ENCODE measurements at places on chromosomes 12 and 14.

DNA sequence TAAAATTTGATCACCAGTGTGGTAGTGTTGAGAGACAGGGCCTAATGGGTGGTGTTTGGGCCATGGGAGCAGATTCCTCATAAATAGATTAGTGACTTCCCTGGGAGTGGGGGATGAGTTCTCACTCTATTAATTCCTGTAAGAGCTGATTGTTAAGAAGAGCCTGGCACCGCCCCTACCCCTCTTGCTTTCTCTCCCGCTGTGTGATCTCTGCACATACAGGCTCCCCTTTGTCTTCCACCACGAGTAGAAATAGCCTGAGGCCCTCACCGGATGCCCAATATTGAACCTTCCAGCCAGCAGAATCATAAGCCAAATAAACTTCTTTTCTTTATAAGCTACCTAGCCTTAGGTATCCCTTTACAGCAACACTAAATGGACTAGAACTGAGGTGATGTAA is 31.9 kb upstream of the CAND1 start:
- DNase-seq, result no peak

DNA sequence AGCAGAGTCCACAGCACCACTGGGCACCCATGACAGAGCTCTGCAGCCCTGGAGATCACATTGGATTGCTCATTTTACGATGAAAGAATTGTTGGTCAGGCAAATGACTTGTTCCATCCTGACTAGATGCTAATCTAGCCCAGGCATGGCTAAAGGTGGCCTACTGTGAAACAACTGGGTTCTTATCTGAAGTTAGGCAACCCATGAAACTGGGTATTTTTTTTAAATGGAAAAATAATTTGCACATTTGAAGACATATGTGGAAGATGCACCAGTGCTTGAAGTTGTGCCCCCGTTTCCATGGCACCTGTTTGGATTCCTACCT is 8.3 kb downstream of the PYGL start:
- no peak for DNase-seq

GRCh38 chr12:56723889-56724700 is 1.0 kb downstream of the NACA start:
- DNase-seq, result peak; percentile 64

DNA sequence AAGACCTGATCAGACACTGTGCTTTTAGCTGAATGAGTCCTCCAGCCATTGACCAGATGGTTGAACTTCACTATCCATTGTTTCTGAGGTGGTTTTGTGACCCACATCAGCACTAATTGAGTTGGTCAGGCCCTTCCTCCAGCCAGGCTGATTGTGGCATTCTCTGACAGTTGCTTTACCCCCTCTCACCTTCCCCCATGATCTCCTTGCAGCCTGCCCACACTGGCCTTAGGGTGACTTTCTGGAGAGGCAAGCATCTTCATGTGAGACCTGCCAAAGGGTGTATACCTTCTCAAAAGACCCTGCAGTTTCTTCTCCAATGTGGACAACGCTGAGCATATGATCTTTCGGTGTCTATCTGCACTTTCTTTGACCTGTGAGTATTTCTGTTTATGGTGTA is 83.9 kb downstream of the GPATCH2L start:
- no peak for DNase-seq

- DNase-seq, result no peak
These were observed 2.4 kb downstream of the CKB start for GRCh38 chr14:103520269-103520656.

- DNase-seq, result no peak
These were observed 1359.5 kb downstream of the AACS start for GRCh38 chr12:126424696-126425095.

GRCh38 chr12:48937170-48937569 is 11.9 kb upstream of the FKBP11 start:
- DNase-seq, result no peak

- no peak for DNase-seq
These were observed 124.9 kb downstream of the GXYLT1 start for GRCh38 chr12:42019746-42020145.

GRCh38 chr12:38456537-38457120 is 140.1 kb downstream of the ALG10B start:
- no peak for DNase-seq

DNA sequence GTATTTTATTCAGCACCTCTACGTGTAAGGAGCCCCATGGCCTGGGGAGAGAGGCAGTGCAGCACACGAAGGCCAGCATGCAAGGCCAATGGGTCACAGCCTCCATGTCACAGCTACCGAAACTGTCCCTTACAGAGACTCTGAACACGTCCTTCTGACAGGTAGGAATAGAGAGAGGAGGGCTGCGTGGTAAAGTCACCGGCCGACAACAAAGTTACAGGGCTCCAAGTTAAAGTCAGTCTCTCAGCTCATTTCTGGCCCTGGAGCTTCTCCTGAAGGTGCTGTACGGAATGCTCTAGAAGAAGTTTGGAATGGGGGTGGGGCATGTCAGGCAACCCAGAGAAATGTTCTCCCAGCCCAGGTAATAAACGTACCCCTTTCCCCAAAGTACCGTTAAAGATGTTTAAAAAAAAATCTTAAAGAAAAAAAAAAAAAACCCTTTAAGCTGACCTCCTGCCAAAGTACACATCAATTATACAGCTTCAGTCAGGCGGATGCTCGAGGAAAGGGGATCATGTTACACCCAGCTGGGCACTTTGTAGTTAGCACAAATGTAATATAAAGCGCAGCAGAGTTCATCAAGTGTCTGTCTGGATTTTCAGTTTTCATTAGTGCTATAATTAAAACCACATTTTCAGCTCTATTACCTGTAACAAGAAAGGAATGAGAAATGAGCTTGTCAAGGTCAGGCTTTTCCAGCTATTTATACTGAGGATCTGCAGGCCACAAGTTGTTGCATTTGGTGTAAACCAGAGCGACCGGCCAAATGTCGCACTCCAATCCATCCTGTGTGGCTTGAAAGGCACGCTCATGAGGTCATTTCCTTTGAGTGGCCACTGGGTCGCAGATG is 53.3 kb upstream of the CDKN3 start:
- no peak for DNase-seq

- DNase-seq, result no peak
These were observed 256.8 kb upstream of the FKBP4 start for GRCh38 chr12:2537868-2538541.

- no peak for DNase-seq
These were observed 67.6 kb upstream of the GRIN2B start for GRCh38 chr12:14048941-14049545.

DNA sequence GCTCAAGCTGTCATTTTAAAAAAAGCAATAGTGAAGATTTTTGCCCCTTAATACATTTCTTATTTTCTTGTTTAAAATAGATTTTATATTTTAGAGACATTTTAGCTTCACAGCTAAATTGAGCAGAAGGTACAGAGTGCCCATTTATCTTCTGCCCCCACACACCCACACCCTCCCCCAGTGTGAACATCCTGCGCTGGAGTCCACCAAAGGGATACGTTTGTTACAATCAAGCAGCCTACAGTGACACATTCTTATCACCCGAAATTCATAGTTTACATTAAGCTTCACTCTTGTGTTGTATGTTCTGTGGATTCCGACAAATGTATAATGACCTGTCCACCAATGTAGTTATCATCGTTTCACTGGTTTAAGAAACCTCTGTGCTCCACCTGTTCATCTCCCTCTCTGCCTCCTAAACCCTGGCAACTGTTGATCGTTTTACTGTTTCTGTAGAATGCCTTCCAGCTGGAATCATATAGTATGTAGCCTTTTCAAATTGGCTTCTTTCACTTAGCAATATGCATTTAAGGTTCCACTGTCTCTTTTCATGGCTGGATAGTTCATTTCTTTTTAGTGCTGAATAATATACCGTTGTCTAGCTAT is 91.0 kb upstream of the TRAF3 start:
- no peak for DNase-seq

DNA sequence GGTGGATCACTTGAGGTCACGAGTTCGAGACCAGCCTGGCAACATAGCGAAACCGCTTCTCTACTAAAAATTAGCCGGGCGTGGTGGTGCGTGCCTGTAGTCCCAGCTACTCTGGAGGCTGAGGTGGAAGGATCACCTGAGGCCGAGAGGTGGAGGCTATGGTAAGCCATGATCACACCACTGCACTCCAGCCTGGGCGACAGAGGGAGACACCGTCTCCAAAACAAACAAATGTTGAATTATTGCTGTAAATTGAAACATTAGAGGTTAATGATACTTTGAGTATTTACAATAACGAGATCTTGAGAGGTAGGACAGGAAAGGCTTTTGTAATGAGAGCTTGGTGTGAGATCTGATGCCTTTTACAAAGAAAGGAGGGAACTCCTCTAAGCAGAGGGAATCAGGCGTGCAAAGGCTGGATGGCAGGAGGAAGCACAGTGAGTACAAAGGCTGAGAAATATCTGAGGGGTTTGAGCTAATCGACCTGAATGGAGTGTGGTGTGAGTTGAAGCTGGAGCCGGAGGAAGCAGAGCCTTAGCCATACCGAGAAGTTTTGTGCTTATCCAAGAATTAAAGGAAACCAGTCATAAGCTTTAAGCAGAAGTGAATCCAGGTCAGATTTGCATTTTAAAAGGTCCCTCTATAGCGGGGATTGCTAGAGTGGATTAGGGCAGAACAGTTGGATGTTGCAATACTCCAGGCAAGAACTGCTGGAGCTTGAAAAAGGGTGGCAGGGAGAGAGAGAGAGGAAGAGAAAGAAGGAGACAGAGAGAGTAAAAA is 1.1 kb downstream of the RHNO1 start:
- DNase-seq, result peak; percentile 32

DNA sequence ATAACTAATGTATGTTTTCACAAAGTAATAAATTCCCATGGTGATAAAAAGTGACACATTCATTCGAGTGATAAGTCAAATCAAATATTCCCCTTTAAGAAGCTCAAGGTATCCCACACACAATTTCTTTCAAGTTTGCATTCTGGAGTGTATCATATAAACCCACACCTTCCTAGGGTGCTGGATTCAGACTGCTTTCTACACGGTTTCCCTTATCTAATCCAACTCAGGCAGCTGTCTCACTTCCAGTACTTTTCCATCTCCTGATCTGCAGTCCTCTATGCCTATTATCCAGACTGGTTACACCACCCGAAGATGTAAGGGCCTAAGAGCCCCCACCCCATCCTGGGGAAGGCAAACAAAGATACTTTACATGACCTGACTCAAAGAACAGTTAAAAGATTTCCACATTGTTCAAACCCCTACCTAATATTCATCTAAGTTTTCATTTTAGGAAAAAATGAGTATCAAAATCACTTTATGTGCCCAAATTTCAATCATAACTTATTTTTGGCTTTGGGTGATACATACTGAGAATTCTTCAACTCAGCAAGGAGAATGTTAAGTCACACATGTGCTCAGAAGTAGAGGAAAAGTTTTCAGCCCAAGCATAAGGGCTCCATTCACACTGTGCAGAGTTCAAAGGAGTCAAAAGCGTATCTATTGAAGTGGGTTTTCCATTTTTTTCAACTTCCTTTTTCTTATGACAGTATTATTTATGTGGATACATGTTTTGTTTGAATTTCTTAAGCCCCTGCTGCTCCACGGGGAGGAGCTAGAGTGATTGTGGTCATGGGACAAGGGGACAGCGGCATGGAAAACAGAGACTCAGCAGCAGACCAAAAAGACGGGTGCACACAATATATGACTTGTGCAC is 41.8 kb downstream of the CORO1C start:
- peak; percentile 39 for DNase-seq

GRCh38 chr14:54675236-54676128 is 108.6 kb downstream of the SAMD4A start:
- no peak for DNase-seq

DNA sequence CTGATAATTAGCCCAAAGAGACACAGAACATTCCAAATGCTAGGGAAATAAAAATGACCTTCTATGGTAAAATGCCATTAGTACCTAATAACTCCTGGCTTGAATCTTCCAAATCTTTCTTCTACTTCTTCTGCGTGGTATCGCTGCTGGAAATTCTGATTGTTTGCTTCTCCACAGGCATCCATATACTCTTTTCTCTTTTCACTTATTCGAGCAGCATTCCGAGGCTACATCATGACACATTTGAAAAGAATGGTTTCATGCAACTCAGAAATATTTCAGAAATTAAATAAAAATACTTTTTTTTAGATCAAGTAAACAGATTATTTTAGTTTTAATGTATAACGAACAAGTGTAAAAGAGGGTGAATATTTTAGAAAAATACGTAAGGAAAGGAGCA is 18.9 kb downstream of the ZCCHC8 start:
- peak; percentile 50 for DNase-seq

- peak; percentile 81 for DNase-seq
These were observed 150.6 kb upstream of the TBX3 start for GRCh38 chr12:114834621-114835020.

GRCh38 chr14:54642801-54643695 is 76.1 kb downstream of the SAMD4A start:
- DNase-seq, result no peak

- no peak for DNase-seq
These were observed 241.9 kb upstream of the FLRT2 start for GRCh38 chr14:85288041-85288440.

DNA sequence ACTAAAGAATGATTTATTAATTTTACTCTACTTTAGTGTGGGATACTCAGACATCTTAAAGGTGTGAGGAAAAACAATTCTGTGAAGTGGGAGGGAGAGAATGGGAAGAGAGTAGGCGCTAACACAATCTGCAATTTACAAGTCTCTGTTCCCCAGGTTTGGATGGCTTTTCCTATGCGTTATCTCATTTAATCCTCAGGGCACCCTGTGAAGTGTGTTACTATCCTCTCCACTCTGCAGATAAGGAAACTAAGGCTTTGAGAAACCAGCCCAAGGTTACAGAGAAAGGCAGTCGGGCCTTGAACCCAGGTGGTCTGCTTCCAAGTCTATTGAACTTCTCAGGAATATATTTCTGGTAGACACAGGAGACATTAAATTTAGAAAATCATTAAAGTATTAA is 36.2 kb upstream of the TUBA1C start:
- no peak for DNase-seq

GRCh38 chr12:26621932-26622331 is 211.1 kb downstream of the ITPR2 start:
- DNase-seq, result no peak

- DNase-seq, result no peak
These were observed 50.1 kb downstream of the GALNT9 start for GRCh38 chr12:132279184-132279889.

DNA sequence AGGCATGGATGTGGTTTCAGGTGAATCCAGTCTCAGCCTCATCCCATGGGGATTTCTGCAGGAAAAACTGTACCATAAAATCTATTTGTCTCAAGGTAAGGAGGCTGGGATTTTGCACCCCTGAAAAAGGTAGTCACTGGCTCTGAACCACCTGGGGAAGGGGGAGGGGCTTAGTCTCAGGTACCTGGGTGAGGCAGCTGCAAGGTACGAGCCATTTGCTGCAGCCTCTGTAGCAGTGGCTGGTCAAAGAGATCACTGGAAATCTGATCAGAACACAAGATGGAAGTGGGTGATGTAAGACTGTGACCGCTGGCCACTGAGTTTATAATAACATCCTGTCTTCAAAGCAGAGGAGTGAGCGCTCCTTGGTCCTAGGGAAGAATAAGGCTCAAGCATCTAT is 209.9 kb upstream of the NOS1 start:
- DNase-seq, result no peak

DNA sequence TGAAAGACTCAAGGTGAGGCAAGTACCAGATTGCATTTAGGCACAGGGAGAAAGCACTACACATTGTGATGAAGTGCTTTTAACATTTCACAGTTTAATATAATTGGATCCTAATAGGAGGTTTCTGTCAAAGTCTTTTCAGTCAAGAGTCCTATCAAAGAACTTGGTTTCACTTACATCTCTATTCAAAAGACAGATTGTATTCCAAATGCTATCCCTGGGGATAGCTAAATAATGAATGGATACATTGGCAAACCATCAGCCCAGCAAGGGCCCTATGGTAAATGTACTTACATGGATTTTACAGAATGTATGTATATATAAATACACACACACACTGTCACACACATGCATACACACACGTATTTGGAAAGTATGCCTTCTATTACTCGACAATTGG is 655.5 kb upstream of the FLRT2 start:
- DNase-seq, result no peak

- DNase-seq, result peak; percentile 62
These were observed 233.7 kb downstream of the MON2 start for GRCh38 chr12:62700091-62700880.
